Nucleus accumbens (tissue), 56 donors: ENCODE measurements at places on chromosomes 16 and 17.

DNA sequence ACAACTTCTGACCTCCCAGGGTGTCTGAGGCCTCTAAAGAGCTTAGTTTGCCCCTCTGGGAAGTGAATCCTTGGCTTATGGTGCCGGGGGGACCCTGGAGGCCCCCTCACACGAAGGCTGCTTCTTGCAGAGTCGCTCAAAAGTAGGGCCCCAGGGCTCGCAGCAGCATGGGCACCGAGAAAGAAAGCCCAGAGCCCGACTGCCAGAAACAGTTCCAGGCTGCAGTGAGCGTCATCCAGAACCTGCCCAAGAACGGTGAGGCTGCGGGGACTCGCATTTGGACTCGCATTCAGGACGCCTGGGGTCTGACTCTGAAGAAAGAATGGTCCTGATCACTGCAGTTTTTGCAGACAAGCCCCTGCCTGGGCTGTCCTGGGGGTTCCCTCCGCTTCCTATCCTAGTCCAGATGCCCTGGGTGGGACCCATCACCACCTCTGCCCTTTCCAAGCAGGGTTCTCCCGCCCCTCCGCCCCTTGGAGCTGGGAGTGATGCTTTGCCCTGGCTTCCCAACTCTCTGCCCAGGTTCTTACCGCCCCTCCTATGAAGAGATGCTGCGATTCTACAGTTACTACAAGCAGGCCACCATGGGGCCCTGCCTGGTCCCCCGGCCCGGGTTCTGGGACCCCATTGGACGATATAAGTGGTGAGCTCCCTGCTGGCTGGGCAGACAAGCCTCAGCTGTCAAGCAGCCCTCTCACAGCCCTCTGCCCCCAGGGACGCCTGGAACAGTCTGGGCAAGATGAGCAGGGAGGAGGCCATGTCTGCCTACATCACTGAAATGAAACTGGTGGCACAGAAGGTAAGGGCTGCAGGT is 698 bp downstream of the ACBD4 start:
- DNase-seq = no peak

GRCh38 chr17:30372755-30373154 is 6.0 kb upstream of the CPD start:
- DNase-seq = no peak

DNA sequence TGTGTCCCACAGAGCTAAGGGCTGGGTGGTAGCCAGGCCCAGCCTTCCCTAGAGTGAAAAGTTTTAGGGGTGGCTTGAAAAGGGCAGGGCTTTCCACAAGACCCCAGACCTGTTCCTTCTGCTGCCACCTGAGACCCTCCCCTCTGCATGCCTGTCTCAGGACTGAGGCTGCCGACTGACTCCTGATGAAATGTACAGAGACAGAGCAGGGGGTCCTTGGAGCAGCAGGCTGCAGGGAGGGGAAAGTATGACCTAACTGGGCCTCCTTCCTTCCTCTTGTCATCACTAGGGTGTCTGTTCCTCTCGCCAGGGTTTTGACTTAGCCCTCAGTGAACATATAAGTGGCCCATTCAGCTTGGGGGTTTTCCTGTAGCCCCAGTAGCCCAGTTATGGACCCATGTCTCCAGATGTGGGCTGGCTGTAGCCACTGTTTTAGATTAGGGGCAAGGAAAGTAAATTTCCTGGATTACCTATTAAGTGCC is 14.9 kb upstream of the NFATC3 start:
- no peak for DNase-seq

DNA sequence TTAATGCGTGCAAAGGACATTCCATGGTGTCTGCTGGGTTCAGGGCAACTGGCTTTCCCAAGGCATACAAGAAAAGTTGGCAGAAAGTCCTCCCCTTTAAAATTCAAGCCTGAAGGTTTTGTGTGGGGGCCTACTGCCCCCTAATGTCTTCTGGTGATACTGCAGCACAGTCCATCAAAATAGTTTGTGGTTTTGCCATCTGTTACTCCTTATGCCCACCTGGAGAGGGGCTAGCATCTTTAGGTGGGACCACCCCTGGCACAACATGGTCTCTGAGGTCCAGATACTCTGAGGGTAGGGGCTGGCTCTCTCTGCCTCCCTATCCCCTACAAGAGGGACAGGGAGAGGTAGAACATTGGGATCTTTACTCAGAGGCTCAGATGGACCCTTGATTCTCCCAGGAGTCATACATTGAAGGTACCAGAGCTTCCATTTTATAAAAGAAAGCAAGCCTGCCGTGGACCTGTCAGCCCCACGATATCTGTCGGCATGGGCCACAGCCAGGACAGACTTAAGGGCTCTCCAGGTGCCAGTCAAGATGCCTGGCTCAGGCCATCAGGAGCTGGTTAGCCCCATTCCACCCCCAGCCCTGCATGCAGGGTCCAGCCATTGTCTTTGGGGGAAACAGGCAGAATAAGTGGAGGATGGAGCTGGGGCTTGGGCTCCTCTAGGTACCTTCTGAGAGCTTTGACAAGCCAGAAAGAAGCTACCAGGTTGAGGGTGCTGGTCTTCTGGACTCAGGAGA is 6.3 kb downstream of the ESRP2 start:
- DNase-seq = no peak

GRCh38 chr16:53055541-53056391 is 975 bp downstream of the CHD9 start:
- DNase-seq = peak; percentile 25

GRCh38 chr16:13923703-13924298 is 3.8 kb downstream of the ERCC4 start:
- no peak for DNase-seq

DNA sequence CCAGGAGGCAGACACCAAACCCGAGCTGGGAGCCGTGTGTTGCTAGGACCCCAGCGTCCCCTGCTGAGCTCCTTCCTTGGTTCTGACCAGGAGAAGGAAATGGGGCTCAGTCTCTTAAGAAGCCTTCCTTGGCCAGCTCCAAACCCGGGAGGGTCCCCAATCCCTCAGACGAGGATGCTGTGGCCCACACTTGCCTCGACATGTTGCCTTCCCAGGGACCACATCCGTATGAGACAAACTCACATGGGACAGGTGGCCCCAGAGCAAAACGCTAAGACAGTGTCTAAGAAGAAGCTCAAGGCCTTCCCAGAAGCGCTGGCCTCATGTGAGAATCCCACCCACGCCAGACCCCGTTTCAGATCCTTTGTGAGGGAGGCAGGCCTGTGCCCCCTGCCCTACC is 19.8 kb downstream of the LGALS9 start:
- no peak for DNase-seq

DNA sequence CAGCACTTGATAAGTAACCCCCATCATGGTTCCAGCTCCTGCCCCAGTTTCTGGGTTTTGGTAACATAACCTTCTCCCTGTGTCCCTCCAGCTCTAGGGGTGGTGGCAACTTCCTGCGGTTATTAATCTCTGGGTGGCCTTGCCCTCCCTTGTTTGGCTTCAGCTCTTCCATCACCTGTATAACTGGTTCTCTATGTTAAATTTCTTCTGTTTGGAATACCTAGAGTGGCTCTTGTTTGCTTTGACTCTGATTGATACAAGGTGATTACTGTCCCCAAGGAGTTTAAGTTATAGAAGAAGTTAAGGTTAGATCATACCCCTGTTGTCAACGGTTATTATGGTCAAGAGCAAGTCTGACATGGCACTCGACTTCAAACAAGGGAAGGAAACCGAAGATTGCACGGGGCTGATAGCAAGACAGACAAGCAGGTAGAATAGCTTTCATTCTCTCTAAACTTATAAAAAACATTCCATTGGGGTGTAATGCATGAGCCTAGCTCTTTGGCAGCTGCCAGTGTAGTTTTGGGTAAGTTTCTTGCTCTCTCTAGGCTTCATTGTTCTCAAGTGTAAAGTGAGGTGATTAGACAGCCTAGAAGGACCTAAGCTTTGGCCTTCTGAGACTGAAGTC is 11.0 kb upstream of the CCR7 start:
- no peak for DNase-seq

DNA sequence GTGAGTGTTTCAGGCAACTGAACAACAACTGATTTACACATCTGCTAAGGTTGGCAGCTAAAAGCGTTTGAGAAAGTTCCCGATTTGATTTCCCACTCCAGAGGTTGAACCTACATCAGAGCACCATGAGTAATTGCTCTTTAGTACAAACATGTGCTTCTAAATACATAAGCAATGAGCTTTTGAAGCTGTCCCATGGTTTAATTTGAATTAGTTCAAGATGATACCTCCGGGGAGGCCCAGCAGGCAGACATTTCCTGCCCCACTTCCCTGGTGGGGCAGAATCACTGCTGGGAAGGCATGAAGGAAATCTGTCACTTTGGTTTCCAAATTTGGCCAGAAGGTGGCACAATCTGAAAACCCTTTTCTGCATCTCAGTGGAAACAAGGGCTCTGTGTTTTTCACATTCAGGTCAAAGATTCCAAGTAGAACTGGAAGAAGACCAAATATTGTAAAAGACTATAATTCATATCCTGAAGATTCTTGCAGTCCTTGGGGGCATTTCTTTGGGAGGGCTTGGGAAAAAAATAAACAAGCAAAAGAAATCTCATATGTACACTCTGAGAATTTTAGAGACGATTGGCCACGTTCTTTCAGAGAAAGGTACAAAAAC is 176.2 kb upstream of the FAM20A start:
- no peak for DNase-seq

- no peak for DNase-seq
Measured at GRCh38 chr16:117379-118365, 20.8 kb downstream of the NPRL3 start.

- no peak for DNase-seq
Measured at GRCh38 chr17:17342242-17342945, 39.2 kb downstream of the NT5M start.

DNA sequence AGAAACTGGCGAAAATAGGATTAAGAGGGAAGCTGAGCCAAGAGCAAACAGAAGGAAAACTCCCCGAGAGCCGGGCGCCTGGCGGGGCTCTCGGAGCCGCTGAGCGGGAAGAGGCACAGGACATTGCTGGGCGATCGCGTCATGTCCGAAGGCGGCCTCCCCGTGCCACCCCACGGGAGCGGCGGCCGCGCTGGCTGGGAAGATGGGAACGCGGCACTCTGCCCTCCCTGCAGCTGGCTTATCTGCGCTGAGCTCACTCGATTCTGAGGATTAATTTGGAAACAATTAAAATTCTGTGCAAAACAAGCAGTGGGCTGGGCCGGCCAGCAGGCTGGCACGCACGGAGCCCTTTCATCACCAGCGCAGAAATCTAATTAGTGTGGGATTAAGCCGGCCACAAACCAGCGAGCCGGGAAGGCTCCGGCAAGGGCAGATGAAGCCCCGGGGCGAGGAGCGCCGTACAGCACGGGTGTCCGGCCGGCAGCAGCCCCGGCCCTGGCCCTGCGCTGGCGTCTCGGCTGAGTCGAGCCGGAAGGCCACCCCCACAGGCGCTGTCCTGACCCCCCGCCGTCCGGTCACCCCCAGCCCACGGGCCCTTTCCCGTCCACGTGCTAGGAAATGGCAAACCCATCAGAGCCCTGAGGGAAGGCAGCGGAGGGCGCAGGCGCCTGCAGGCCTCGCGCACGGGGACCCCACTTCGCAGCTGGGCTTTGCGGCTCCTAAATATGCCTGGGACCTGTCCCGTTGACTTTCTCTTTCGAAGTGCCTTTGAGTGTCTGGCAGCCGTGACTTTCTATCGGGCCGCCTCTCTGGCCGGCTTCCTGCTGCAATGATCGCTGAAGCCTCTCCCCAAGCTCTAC is 37.9 kb downstream of the SOX8 start:
- DNase-seq = peak; percentile 74

DNA sequence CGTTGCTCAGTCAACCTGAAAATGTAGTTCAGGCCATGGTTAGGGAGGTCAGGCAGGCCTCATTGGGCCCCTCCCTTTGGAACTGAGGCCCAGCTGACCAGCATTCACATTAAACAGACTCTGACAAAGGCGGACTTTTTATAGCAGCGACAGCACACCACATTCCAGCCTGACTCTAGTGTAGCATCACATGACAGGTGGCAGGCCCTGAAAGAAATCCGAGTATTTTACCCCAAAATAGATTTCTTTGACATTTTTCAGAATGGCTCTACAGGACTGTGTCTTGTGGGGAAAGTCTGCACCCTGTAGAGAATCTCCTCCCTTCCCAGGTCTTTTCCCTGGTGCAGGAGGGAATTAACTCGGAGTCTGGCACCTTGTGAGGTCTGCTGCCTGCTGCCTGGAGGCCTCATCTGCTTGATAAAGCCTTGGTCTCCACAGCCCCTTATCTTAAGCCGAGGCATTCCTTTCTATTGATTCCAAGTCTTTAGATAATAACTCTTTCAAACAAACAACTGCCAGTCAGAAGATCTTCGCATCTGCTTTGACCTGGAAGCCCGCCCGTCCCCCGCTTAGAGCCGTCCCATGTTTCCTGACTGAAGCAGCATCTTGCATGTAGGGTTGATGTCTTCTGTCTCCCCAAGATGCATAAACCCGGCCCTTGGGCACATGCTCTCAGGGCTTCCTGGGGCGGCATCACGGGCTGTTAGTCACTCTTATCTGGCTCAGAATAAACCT is 44.0 kb upstream of the CAPN15 start:
- no peak for DNase-seq

- DNase-seq = peak; percentile 87
Measured at GRCh38 chr17:66540131-66540781, 237.8 kb downstream of the PRKCA start.

GRCh38 chr17:63364944-63365343 is 81.2 kb downstream of the CYB561 start:
- DNase-seq = no peak

DNA sequence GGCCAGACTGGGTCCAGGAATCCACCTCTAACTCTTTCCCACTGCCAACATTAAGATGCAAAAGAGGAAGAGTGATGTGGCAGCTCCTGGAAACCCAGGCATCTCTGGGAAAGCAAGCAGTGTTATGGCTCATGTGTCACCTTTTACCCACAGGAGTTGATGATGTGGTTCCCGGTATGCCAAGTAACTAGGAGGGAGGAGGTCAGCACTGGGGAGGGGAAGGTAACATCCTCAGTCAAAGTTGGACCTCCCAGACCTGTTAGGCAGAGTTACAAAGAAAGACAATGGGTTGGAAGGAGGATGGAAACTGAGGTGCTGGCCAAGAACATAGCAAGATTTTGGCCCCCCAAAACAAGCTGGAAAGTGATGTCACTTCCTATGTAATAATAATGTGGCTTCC is 11.4 kb downstream of the KRABD2 start:
- DNase-seq = no peak

DNA sequence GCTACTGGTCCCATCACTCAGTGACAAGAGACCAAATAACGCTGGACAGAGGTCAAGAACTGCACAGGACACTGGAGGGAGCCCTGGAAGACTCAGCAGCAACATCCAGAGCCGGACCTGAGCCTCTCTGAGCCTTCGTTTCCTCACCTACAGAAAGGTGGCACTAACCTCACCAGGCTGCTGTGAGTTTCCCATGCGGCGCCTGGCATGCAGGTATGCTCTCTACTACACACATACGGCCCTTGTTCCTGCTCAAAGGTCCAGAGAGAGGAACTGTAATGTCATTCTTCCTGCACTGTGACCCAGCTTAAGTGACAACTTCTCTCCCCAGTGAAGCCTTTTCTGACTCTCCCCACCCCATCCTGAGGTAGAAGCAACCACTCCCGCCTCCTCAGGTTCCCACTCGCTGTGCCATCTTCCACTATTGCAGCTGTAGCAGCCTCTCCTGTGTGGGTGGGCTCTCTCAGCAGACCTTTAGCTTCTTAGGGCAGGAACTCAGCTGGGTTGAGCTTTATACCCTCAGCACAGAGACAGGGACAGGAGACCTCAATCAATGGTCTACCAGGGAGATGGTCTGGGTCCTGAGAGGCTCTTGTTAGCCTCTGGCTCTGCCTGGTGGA is 43.9 kb upstream of the SREBF1 start:
- DNase-seq = no peak
